Effector memory CD8-positive, alpha-beta T cell (primary cell): ENCODE measurements at places on chromosomes 2 and 18.
A peak's percentile ranks its signal among the peaks of the same experiment; 100 is the strongest.

DNA sequence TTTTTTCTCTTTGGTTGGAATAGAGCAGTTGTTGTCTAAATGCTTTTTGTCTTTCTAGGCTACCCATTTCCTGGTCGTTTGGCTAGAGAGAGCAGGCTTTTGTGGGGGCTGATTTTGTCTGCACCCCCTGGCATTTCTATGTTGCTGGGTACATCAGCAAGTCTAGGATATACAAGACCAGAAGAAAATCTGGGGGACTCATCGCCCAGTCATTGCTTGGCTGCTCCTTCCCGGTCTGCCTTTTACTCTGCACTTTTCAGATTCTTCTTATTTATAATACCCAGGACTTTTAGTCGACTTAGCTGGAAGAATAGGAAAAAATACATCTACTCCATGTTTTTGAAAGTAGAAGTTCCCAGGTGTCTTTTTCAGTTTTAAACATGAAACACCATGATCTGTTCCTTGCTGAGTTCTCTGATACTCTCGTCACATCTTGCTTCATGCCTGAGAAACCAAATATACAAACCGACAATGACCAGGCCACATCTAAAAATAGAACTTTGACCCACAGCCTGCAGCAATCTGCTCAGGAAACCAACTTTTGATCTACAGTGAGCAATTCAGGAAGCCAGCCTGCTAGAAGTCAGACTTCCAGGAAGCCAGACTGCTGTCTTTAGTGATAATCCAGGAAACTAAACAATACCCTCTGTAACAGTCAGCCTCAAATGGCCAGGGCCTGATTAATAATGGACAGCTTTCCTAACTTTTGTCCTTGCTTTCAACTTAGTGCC is 163.8 kb upstream of the MEX3C start:
- DNase-seq: no peak

- no peak for DNase-seq
Measured at GRCh38 chr2:22078701-22079100, 954.9 kb downstream of the TDRD15 start.

DNA sequence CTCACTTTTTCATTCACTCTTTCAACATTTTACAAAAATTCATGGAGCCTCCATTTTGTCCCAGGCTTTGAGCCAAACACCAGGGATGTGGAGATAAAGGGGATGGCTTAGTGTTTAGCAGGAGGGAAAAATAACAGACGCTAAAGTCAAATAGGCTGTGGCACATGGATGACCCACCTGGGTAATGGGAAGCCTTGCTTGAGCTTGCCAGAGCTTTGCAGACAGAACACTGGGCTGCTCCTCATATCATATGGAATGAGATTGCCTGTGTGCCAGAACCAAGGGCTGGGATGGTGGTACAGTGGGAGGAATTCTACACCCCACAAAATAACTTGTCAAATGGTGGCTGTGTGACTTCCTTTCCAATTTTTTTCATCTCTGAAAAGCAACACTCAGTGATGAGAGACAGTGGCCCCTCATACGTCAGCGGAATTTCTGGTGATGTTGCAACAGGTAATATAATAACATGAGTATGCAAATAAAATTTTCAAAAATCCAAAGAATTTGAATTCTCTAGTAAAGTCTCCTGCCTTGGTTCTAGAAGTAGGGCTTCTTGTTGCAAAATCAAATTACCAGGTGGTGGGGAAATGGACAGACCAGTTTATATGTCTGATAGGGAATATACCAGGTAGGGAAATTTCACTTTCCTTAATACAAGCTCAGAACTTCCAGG is 252.9 kb downstream of the CLIP4 start:
- no peak for DNase-seq

DNA sequence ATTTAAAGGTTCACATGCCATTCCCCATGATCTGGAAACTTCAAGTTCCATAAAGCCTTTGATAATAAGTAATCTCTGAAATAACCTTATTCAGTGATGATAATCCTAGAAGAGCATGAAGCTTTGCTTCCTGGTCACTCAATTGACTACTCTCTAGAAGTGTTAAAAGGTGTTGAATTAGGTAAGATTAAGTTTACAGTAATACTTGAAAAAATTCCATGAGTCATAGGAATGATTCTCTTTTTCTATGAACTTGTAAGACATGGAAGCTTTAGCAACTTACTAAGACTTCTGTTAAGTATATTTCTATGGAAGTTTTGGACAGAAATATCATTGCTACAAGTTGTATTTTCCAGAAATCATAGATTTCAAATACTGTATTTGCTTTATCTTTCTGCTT is 100.6 kb downstream of the MYO1B start:
- DNase-seq: no peak

DNA sequence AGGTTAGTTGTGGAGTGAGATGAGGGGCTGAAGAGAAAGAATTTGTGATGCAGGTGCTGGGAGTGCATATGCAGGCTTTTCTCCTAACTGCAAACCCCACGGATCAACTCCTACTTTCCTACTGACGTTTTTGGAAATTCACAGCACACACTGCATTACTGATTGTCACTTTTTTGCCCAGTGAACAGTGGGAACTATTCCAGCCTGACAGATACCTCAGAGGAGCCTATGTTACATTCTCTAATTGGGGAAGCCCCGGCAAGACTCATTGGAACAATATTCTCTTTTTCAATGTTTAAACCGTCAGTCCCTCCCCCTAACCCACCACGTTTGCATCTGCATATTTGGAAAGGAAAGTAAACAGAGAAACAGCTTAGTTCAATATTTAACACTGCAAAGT is 126.2 kb downstream of the DPP4 start:
- no peak for DNase-seq

DNA sequence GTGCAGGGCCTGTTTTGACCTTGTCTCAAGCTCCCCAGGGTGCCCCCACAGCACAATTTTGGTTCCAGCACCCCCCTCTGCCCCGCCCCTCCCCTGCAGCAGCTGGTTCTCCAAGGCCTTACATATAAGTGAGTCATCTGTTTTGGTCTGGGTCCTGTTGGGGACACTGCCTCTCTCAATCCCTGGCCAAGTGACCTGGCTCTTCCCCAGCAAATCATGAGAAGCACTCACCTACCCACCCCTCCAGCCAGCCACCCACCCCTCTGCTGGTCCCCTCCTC is 90.5 kb downstream of the INHBB start:
- no peak for DNase-seq

GRCh38 chr2:197141702-197142473 is 168.7 kb downstream of the ANKRD44 start:
- no peak for DNase-seq

- DNase-seq: no peak
Measured at GRCh38 chr18:13268158-13269012, 49.8 kb downstream of the LDLRAD4 start.

DNA sequence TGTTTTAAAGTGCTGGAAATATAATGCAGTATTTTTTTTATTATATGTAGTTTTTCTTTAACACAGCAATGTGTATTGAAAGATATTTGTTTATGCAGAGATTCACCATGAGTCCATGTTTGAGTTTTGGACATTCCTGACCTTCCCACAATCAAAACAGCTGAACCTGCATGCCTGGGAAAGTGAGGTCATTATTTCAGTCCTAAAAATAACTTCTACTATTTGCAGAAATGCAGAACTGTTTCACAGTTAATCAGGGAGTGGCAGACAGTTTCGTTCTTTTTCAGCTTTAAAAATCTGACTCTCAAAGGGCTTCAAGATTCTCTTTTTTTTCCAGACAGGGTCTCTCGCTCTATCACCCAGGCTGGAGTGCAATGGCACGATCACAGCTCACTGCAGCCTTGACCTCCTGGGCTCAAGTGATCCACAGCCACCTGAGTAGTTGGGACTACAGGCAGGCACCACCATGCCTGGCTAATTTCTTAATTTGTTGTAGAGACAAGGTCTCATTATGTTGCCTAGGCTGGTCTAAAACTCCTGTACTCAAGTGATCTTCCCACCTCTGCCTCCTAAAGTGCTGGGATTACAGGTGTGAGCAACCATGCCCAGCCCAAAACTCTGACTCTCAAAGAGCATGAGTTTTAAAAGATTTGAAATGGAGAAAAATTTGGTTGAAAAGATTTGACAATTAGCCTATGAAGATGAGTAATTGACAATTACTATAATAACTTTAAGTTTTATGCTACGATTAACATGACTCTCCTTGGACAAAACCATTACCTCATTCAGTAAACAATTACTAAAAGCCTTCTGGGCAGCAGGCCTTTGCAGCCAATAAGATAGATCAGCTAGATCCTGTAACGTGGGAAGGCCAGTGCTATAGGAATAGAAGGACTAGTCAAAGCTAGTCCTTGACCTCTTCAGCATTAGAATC is 5.0 kb upstream of the MYL12B start:
- no peak for DNase-seq

GRCh38 chr2:37326285-37326684 is 1.7 kb upstream of the PRKD3 start:
- no peak for DNase-seq

DNA sequence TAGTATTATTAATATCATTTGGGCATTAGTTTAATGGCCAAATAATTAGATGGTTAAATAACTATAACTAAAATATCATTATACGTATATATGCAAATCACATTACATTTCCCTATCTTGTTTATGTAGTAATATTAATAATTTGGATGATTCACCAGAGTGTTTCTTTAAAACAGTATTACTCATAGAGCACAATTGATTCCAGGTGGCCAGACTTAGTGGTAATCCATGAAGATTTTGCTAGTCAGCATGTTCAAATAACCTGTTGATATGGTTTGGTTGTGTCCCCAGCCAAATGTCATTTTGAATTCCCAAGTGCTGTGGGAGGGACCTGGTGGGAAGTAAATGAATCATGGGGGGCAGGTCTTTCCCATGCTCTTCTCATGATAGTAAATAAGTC is 782.3 kb downstream of the LRP1B start:
- DNase-seq: no peak

GRCh38 chr18:23138471-23138870 is 3.2 kb downstream of the CABLES1 start:
- DNase-seq: no peak

DNA sequence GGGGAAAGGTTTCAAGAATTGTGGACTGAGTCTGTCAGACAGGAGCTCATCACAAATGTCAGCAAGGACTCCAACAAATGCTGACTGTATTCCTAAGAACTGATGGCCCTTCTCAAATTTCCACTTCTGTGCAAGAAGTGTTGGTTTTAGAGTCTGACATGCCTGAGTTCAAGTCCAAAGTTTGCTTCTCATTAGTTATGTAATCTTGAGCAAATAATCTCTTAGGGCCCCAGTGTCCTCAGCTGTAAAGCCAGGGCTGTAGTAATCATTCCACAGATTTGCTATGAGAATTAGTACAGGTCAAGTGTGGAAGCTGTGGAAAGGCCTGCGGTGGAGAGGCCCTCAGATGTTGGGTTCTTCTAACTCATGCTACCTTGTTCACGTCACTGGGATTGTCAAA is 23.9 kb downstream of the MEP1B start:
- no peak for DNase-seq

DNA sequence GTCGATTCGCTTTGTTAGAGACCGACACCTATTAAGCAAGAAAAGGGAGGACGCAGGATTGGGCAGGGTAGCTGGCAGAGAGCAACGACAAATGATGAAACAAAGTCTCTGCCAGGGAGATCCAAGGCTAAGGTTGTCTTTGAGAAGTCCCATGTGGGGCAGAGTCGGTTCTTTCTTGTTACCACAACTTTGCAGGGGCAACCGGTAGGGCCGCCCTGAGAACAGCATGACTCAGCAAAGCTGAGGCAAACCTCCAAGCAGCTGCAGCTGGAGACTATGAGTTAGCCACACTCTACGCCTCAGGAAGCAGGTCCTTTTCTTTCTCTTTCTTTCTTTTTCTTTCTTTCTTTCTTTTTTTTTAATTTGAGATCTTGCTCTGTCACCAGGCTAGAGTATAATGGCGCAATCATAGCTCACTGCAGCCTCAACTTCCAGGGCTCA is 452.3 kb upstream of the ID2 start:
- peak; percentile 21 for DNase-seq

GRCh38 chr2:238586931-238587775 is 160.4 kb downstream of the ASB1 start:
- DNase-seq: no peak

DNA sequence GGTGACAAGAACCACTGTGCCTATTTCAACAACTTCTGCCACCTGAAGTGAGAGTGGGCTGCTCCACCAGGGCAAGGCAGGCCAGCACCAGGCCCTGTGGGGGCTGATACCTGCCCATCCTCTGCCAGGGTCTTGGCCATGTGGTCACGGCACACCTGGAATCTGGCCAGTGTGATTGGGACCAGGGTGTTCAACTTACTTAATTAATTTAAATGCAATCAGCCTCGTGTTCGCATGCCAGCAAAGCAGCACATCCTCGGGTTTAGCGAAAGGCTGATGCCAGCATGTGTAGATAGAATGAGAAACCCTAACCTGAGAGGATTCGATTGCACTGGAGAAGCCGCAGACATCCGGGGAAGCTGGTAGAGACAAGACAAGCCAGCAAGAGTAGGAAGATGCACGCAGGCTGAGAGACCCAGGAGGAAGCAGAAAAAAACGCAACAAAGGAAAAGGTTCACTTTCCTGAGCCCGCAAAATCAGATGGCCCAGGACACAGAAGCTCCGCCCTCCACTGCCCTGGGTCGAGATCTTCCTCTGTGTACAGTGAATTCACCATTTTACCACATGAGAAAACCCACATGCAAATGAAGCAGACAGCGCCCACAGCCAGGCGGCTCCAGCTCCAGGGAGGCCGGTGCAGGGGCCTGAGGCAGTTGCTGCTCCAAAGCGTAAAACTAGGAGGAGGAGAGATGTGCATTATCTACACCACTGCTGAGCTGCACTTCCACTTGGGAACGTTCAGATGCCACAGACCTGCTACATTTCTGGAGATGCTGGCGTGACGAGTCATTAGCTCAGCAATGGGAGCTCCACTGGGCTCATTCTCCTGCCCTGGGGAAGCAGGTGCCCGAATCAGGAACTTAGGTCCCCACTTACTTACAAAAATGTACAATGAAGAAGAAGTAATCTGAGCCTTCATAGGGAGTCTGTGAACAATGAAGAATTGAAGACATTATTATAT is 92.1 kb downstream of the TMEM18 start:
- DNase-seq: peak; percentile 33

DNA sequence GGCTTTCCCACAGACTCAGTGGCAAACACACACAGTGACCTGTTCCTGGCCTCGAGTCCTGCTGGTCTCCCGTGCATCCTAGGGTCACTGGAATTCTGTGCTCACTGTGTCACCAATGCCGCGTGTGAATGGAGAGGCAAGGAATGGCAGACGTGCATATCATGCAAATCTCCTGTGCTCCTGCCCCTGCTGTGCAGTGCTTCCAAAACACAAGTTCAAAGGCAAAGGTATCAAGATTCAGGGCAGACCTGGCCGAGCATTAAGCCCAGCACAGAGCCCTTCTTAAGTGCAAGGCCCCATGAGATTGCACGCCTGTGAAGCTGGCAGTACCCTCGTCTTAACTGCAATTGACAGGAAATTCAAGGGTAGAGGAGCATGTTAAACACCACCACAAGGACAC is 129.1 kb downstream of the NDUFA10 start:
- no peak for DNase-seq
